HCT116 (cell line): ENCODE measurements at places on chromosomes 2 and 18.

DNA sequence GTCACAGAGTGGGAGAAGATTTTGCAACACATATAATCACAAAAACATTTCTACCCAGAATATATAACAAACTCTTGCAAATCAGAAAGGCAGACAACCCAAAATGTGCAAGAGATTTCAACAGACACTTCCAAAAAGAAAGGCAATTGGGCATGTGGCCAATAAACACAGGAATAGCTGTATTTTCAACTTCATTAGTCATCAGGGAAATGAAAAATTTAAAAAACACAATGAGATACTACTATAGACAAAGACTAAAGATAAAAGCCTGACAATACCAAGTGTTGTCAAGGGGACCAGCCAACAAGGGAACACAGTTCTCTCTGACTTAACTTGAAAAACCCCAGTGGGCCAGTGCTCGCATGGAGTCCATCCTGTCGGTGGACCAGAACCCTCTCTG, 40.5 kb downstream of the MTHFD2 start:
- DNase-seq = no peak
- H3K27me3 ChIP-seq = no peaks in the 10 kb centered on the region
- peaks cover 9% of the 10 kb centered on the region for H3K4me1 ChIP-seq
- H3K4me3 ChIP-seq = no peak overlapping the region
- no peaks in the 10 kb centered on the region for H3K36me3 ChIP-seq
- no peak overlapping the region for H3K27ac ChIP-seq

DNA sequence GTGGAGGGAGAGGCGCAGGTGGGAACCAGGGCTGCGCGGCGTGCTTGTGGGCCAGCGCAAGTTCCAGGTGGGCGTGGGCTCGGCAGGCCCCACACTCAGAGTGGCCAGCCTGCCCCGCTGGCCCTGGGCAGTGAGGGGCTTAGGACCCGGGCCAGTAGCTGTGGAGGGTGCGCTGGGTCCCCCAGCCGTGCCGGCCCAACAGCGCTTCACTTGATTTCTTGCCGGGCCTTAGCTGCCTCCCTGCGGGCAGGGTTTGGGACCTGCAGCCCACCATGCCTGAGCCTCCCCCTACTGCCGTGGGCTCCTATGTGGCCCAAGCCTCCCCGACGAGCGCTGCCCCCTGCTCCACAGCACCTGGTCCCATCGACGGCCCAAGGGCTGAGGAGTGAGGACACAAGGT, 1636.9 kb upstream of the SLC39A10 start:
- DNase-seq = no peak
- no peaks in the 10 kb centered on the region for H3K36me3 ChIP-seq
- no peaks in the 10 kb centered on the region for H3K27me3 ChIP-seq
- H3K4me3 ChIP-seq = no peak overlapping the region
- no peaks in the 10 kb centered on the region for H3K4me1 ChIP-seq
- no peak overlapping the region for H3K27ac ChIP-seq

DNA sequence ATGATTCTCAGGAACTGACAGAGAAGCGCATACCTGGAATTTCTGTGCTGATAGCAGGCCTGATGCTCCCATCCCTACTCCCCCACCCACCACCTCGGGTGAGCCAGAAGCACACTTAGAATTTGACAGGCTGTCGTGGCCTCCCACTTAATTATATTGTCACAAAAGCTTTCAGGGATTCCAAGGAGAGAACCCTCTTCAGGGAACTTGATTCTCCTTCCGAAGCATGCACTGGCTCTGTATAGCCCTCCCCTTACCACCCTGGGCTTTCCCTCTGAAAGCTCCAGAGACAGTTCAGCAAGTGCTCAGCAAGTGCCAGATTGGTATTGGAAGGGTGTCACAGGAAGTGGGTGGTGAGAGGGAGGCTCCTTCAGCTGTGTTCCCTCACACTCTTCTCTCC, 252.5 kb upstream of the SIX2 start:
- no peak for DNase-seq
- H3K36me3 ChIP-seq = no peaks in the 10 kb centered on the region
- H3K4me1 ChIP-seq = no peaks in the 10 kb centered on the region
- H3K27ac ChIP-seq = no peak overlapping the region

DNA sequence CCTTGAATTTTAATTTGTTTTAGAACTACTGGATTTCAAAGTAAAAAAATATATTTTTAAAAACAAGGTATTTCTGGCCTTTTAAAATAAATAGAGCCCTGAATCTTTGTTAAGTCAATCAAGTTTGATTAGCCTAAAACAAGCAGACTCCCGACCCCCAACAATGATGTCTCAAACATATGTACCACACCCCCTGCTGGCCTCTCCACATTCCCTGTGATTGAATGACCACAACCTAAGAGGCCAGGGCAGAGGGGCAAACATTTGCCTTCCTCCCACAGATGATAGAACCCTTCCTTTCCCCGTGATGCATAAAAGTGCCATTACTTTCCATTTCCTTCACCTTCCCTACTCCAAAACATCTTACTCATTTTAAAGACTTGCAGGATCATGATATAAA, 130.9 kb downstream of the STK39 start:
- H3K27ac ChIP-seq = no peak overlapping the region
- H3K27me3 ChIP-seq = no peaks in the 10 kb centered on the region
- H3K4me1 ChIP-seq = no peaks in the 10 kb centered on the region
- H3K36me3 ChIP-seq = no peaks in the 10 kb centered on the region
- DNase-seq = no peak

DNA sequence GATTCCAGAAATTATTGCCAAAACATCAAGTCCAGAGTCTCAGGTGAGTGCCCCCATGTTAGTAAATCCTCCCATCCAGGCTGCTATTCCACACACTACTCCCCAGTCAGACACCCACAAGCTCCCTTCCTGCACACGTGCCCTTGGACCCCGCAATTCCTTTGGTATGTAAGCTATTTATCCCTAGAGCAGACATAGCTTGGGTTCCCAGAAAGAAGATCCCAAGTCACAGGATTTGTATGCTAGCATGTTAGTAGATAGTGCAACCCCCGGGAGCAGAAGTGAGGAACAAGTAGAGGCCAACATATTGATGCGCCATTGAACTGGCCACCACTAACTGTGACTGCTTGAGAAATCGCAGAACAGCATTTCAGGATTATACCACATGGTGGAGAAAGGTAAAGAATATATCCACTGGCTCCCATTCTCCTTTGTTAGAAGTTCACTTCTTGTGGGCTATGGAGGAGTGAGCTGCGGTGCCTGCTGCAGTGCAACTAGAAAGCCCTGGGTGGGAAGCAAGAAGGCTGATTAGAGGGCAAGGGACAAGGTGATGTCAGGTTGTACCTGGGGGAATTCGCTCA, 137.5 kb upstream of the CHAC2 start:
- no peak overlapping the region for H3K27ac ChIP-seq
- no peak overlapping the region for H3K4me3 ChIP-seq
- H3K36me3 ChIP-seq = no peaks in the 10 kb centered on the region
- no peak for DNase-seq
- no peaks in the 10 kb centered on the region for H3K27me3 ChIP-seq

DNA sequence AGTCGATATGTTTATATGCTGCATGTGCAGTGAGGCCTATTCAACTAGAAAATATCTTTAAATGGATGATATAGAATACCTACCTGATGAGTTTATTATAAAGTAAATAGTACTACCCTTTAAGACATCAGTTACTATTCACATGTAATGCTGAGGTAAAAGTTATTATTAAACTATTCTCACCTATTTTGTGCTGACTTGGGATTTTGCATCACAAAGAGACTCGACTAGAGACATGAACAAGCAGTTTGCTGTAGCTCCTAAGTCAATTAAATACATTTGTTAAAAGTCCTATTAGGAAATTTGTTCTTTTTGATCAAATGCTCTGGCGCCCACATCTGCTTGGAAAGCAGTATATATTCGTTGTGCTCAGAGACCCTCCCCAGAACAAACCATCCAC, 164.1 kb downstream of the CCDC85A start:
- H3K4me1 ChIP-seq = no peaks in the 10 kb centered on the region
- H3K36me3 ChIP-seq = no peaks in the 10 kb centered on the region
- no peak for DNase-seq
- no peak overlapping the region for H3K27ac ChIP-seq

DNA sequence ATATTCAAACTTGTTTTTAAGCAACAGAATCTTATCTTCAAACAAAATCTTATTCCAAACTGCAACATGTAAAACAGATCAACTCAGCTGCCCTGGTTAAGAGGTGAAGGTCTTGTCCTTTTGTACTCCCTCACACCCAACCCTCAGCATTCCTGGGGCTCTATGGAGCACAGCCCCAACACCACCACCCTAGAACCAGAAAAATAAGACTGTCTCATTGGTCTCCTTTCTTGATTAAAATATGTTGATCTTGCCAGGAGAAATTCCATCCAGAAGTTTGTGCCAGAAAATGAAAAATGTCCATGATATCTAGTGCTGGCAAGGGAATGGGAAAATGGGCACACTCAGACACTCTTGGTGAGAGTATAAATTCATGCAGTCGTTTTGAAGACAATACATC, 62.1 kb upstream of the TMEM17 start:
- H3K27me3 ChIP-seq = no peaks in the 10 kb centered on the region
- peaks cover 4% of the 10 kb centered on the region; the same call in 1 of the 2 replicates for H3K36me3 ChIP-seq
- H3K4me1 ChIP-seq = peaks cover 46% of the 10 kb centered on the region
- H3K4me3 ChIP-seq = no peak overlapping the region
- no peak for DNase-seq

GRCh38 chr2:241081190-241081642, 20.9 kb downstream of the MTERF4 start:
- H3K36me3 ChIP-seq = peaks cover under 1% of the 10 kb centered on the region; the same call in 1 of the 2 replicates
- DNase-seq = no peak
- no peaks in the 10 kb centered on the region for H3K4me1 ChIP-seq
- H3K4me3 ChIP-seq = no peak overlapping the region
- H3K27me3 ChIP-seq = no peaks in the 10 kb centered on the region

DNA sequence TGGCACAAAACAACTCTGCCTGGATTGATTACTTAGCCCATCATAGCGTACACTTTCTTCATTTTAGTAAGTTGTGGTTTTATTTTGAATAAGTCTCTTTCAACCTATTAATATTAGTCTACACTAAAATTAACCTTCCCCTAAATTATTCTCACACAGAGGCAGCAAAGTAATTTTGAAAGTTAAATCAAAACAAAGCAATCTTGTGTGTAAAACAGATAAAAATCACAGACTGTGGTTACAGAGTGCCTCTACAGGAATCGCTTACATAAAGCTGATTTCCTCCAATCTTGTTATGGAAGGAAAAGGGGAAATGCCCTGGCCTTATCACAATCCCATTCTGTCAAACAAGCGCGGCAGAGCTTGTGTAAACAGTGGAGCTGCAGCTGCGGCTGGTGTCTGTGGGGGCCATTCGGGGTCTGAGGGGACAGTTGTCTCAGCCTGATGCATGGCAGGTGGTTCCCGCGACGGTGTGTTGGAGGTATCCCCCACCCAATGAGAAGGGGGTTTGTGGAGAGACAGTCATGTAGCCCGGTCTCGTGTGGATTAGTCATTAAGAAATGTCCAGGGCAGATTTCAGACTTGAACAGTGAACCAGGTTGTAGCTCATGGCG, 42.1 kb downstream of the BCL2L11 start:
- peaks cover 20% of the 10 kb centered on the region for H3K4me1 ChIP-seq
- no peak for DNase-seq
- no peak overlapping the region for H3K4me3 ChIP-seq
- peaks cover 15% of the 10 kb centered on the region for H3K36me3 ChIP-seq

GRCh38 chr2:68377137-68377780, 12.2 kb downstream of the PLEK start:
- H3K4me1 ChIP-seq = no peaks in the 10 kb centered on the region
- no peak overlapping the region for H3K4me3 ChIP-seq

- H3K27ac ChIP-seq = no peak overlapping the region
- H3K4me3 ChIP-seq = no peak overlapping the region
- no peaks in the 10 kb centered on the region for H3K4me1 ChIP-seq
Measured at GRCh38 chr2:25417715-25418369, 76.1 kb upstream of the DNMT3A start.

DNA sequence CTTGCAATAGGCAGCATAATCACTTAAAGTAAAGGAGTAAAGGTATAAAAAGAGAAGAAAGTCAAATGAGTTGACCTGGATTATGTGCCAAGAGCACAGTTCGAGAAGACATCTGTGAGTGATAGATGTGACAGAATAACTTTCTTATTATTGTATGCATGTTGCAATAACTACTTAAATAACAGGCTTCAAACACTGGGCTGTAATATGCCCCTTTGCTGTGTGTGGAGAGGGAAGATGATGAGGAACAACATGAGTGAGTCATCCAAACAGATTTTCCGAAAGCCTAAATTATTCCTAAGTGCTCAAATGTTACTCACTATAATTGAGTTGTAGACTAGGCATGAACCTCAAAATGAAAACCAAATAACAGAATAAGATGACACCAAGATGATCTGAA, 328.1 kb downstream of the EXOC6B start:
- H3K4me1 ChIP-seq = no peaks in the 10 kb centered on the region
- H3K36me3 ChIP-seq = no peaks in the 10 kb centered on the region
- H3K4me3 ChIP-seq = no peak overlapping the region
- DNase-seq = no peak

- H3K4me1 ChIP-seq = no peaks in the 10 kb centered on the region
- H3K4me3 ChIP-seq = no peak overlapping the region
- no peak for DNase-seq
- H3K27ac ChIP-seq = no peak overlapping the region
Measured at GRCh38 chr2:178845566-178846457, 38.6 kb upstream of the TTN start.

- no peak overlapping the region for H3K4me3 ChIP-seq
- H3K36me3 ChIP-seq = no peaks in the 10 kb centered on the region
- H3K27ac ChIP-seq = no peak overlapping the region
- DNase-seq = no peak
Measured at GRCh38 chr2:180607514-180608049, 372.8 kb upstream of the UBE2E3 start.

- no peaks in the 10 kb centered on the region for H3K36me3 ChIP-seq
- peaks cover 8% of the 10 kb centered on the region for H3K4me1 ChIP-seq
- peak overlapping the region; percentile 81; the same call in 1 of the 2 replicates for H3K27ac ChIP-seq
- H3K27me3 ChIP-seq = no peaks in the 10 kb centered on the region
Measured at GRCh38 chr2:20052861-20053281, 1.4 kb upstream of the LAPTM4A start.

DNA sequence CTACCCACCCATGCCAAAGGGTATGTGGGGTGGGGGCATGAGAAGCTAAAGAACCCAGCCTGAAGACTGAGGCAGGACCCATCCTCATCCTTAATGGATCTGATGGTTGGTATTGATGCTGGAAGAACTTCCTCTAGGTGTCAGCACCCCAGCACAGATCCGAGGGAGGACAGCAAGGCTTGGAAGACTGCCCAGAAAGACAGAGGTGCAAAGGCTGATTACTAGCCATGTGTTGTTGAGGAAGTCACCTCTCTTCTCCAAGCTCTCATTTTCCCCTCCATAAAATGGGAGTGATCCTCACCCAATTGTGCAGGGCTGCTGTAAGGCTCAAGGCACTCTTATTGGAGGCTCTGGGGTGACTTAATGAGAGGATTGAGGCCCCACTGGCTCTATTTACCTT, 256.5 kb downstream of the CELF4 start:
- H3K27me3 ChIP-seq = no peaks in the 10 kb centered on the region
- H3K4me1 ChIP-seq = no peaks in the 10 kb centered on the region
- H3K36me3 ChIP-seq = no peaks in the 10 kb centered on the region

DNA sequence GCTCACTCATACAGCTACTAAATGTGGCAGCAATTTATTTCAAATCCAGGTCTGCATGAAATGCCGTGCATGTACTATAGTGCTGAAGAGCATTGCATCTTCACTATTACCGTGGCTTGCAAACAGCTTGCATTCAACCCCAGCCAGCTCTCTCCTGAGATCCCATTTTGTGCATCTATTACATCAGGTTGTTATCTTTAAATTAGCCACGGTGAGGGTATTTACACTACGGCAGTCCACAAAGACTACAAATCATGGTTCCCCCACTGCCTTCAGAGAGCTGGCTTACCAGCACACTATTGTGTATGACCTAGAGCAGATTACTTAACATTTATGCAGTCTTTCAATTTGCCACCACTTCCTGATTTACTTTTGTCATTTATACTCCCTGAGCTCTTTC, 621.3 kb upstream of the LRATD1 start:
- H3K27ac ChIP-seq = no peak overlapping the region
- no peaks in the 10 kb centered on the region for H3K4me1 ChIP-seq
- no peak overlapping the region for H3K4me3 ChIP-seq
- no peak for DNase-seq
- no peaks in the 10 kb centered on the region for H3K36me3 ChIP-seq
